ENCODE measurements at places on chromosomes 16 and 17.

DNA sequence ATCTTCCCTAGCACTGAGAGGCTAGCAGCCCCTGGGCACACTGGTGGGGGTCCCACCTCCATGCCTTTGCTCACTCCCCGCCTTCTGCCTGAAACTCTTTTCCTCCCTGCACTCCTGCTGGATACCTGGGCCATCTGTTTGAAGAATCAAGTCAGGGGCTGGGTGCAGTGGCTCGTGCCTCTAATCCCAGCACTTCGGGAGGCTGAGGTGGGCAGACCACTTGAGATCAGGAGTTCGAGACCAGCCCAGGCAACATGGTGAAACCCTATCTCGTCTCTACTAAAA, 15.7 kb downstream of the FOXJ1 start:
- DNase-seq, result no peak

DNA sequence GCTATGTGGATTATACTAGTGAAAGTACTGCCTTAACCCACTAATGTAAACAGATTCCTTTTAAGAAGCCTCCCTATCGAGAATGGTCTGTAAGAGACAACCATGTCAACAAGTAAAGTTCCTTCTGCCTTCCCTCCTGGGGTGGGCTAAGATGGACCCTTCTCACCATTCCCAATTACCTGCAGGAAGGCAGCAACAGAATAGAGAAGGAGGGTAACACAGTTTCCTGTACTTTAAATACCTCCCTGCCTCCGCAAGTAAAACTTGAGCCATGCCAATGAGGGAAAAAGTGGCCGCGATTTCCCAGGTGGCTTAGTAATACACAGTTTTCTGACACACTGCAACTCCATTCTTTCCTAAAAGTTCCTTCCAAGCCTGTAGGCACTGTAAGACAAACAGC, 45.2 kb downstream of the TOX3 start:
- no peak for DNase-seq

GRCh38 chr17:83014940-83015910, 64.2 kb upstream of the METRNL start:
- DNase-seq, result no peak

GRCh38 chr17:33986566-33986965, 268.5 kb upstream of the CCL2 start:
- DNase-seq, result no peak

DNA sequence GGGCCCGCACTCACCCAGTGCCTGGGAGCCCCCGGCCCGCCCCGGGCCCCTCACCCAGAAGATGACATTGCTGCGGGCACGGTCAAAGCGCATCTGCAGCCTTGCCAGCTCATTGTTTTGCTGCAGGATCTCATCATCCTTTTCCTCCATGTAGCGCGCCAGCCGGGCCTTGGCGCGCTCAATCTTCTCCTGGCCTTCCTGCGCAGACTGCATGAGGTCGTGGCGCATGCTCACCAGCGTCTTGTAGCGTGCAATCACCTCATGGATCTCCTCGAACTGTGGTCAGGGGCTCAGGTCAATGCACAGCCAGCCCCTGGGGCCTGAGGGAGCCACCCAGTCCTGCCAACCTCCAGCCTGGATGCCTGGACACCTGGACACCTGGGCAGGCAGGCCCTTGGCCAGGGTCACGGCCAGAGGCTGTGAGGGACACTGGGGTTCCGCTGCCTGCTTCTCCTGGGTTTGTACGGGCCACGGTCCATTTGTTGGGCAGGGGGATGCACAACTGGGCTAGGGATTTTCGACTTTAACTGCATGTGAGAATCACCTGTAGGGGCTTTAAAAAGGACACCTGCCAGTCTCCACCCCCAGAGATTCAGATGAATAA, 9.2 kb downstream of the CCDC42 start:
- DNase-seq, result no peak

- DNase-seq, result no peak
These were observed 102.9 kb downstream of the NLK start for GRCh38 chr17:28145348-28145747.

GRCh38 chr17:11109106-11109505, 131.9 kb upstream of the SHISA6 start:
- DNase-seq, result no peak

All from CD4-positive, alpha-beta T cell treated with Interleukin-10 for 1 hour (primary cell).